ENCODE measurements at places on chromosomes 2 and 18. TPM values are rescaled to one million over a fixed set of nuclear protein-coding genes. Genes with fewer than 3 reads are reported as not detected.

- no peak for DNase-seq
Measured at GRCh38 chr2:191474464-191474863, 203.5 kb upstream of the NABP1 start.

NETO1 gene
- total RNA-seq: not detected

- no peak for DNase-seq
Measured at GRCh38 chr2:174014699-174015070, 49.5 kb upstream of the SP3 start.

TMEM169 gene
- 4.5 TPM for total RNA-seq

ANKRD23 gene
- total RNA-seq: 0.35 TPM

DNA sequence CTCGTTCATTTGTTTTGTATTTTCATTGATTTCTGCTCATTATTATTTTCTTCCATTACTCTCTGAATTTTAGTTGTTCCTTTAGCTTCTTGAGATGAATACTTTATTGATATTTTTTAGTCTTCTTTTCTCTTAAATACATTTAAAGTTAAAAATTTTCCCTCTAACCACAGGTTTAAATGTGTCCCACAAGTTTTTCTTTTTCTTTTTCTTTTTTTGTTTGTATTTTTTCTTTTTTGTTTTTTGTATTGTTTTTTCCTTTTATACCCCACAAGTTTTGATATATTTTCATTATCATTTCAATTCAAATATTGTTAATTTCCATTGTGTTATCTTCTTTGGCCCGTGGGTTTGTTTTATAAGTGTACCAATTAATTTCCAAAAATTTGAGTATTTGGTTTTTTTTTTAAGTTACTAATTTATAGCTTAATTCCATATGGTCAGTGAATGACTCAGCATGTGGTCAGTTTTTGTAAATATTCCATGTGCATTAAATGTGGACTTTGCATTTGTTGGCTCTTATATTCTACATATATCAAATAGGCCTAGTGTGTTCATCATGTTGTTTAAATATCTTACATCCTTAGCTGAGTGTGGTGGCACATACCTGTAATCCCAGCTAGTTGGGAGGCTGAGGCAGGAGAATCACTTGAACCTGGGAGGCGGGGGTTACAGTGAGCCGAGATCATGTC is 16.2 kb downstream of the CENPO start:
- peak; percentile 49 for DNase-seq

GMCL1 gene
- total RNA-seq: 18.7 TPM

ITPRIPL1 gene
- total RNA-seq: 11.7 TPM

DNA sequence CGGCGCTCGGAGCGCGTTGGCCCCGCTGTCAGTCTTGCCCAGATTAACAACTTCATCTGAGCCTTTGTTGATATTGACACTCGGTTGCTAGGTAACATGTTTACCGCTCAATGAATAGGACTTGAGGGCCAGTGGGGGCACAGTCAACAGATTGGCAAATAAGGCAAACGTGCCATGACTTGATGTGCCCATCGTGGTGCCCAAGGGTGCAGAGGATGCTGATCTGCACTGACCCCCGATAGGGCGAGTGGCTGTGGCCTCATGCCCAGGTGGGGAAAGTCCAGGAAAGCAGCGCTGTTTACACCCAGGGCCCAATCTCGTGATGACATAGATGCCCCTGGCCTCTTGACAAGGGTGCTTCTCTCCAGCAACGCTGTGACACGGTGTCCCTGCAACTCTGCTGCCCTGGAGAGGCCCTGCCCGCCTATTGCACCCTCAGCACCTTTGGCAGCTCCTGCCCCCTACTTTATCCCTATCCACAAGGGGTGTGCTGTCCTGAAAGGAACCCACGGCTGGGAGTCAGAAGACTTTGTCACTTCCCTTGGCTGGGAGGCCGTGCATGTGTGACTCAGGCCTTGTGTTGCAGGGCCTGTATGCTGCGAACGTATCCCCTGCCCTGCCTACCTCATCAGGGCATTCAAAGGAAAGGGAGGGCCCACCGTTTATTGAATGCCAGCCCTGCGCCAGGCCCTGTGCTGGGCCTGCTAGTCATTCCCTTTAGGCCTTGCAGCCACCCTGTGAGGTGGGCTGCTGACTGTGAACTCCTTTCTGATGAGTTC is 158.0 kb downstream of the INHBB start:
- DNase-seq: peak; percentile 59

DNA sequence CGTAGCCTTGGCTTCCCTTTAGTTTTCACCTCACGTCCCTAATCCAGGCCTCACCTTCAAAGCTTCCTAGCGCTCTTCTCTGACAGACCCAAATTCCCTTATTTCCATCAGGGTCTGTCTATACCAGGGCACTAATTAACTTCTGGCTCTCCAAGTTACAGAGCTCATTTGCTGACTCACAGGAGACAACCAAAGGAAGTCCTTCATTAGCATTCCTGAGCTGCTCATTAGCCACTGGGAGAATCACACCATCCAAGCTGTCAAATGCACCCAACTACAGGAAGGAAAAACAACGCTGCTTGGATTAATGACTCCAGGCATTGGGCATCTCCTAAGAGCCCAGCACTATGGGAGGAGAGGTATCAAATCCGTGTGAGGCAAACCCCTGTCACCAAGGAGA is 109.8 kb upstream of the ALK start:
- no peak for DNase-seq

- DNase-seq: no peak
Measured at GRCh38 chr2:201118961-201119854, 3.2 kb downstream of the CFLAR start.

- DNase-seq: no peak
Measured at GRCh38 chr2:159849160-159849813, 51.3 kb upstream of the CD302 start.

GRCh38 chr18:55228191-55228590 is 268.9 kb upstream of the CCDC68 start:
- no peak for DNase-seq

DNA sequence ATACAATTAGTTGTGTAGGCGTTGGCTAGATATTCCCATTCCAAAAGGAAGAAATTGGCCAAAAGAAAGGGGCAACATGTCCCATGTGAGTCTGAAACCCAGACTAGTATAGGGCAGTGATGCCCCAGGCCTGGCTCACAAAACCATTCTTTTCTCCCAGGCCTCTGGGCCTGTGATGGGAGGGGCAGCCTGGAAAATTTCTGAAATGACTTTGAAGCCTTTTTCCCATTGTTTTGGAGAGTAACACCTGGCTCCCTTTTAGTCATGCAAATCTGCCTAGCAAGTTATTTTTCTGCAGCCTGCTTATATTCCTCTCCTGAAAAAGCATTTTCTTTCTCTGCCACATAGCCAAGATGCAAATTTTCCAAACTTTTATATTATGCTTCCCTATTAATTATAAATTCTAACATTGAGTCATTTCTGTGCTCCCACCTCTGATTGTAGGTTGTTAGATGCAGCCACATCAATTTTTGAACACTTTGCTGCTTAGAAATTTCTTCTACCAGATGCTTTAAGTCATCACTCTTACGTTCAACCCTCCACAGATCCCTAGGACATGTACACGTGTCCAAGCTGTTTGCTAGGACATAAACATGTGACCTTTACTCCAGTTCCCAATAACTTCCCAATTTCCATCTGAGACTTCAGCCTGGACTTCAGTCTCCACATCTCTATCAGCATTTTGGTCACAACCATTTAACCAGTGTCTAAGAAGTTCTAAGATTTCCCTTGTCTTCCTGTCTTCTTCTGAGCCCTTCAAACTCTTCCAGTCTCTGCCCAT is 76.1 kb upstream of the MC4R start:
- DNase-seq: no peak

- DNase-seq: no peak
Measured at GRCh38 chr2:54321047-54321446, 65.0 kb upstream of the TSPYL6 start.

AMER3 gene
- not detected for total RNA-seq

GRCh38 chr2:144480285-144480684 is 39.6 kb downstream of the ZEB2 start:
- DNase-seq: no peak

NEURL3 gene
- total RNA-seq: 0.74 TPM

BMP10 gene
- not detected for total RNA-seq

ELOA2 gene
- total RNA-seq: not detected

DNA sequence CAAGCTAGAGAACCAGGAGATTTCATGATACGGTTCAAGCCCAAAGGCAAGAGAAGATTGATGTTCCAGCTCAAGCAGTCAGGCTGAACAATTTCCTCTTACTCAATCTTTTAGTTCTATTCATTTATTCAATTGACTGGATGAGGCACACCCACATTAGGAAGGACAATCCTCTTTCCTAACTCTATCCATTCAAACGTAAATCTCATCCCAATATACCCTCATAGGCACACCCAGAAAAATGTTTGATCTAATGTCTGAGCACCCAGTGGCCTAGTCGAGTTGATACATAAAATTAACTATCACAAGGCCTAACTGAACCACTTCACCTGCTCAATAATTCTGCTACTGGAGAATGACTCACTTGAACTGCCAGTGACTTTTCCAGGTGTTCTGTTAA is 180.7 kb downstream of the RAD51AP2 start:
- no peak for DNase-seq

DNA sequence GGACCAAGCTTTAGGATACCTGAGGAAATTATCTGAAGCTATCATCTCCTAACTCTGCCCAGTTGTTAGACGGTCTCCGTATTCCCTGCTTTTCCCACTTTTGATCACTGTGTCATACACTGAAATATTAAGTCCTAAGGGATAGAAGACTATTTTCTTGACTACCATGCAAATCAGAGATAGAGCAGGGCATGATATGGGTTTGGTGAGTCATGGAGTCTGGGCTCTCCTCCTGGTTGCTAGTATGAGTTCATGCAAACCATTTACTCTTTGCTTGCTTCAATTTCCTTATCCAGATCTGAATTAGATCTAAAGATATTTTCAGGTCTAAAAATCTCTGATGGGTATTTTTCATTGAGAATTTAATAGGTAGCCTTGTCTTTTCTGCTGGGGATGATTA is 55.0 kb downstream of the EHBP1 start:
- no peak for DNase-seq

PLGLB2 gene
- total RNA-seq: not detected

GRCh38 chr2:11030909-11031308 is 119.2 kb downstream of the KCNF1 start:
- no peak for DNase-seq

IL36G gene
- total RNA-seq: not detected

HOXD13 gene
- total RNA-seq: not detected
